ENCODE measurements at places on chromosomes 13 and 19.

- no peak for DNase-seq
Measured at GRCh38 chr19:16586991-16587832, 15.0 kb upstream of the SLC35E1 start.

DNA sequence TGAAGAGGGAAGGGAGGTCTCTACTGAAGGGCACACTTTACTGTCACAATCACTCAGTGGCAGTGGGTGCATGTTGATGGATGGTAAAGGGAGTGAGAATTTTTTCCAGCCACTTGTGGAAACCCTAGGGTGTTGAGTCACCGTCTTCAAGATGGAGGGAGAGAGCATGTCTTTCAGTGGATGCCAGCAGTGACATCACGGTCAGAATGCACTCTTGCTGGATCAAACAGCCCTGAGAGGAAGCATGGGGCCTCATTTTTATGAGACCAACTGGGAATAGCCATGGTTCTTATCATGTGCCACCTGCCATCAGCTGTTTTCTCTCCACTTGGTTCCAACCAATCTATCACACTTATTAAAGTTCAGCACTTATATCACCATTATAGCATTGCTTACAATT is 182.5 kb downstream of the KCNRG start:
- DNase-seq, result no peak

- DNase-seq, result no peak
Measured at GRCh38 chr19:10768936-10769335, 51.1 kb downstream of the DNM2 start.

DNA sequence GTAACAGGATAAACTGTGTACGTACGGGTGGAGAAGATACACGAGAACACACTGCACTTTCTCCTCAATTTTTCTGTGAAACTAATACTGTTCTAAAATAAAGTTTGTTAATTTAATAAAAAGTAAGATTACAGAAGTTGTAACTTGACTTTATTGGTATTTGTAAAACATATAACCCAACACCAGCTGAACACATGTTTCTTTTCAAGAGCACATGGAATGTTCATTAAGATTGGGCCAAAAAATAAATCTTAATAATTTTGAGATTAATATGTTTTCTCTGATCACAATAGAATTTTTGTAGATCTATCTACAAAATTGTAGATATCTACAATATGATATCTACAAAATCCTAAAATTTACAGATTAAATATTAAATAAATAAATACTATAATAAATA is 55.1 kb upstream of the ZNF599 start:
- no peak for DNase-seq

GRCh38 chr19:10044390-10044789 is 31.1 kb downstream of the RDH8 start:
- DNase-seq, result no peak

- no peak for DNase-seq
Measured at GRCh38 chr13:50484472-50485113, 358.9 kb downstream of the DLEU7 start.

GRCh38 chr13:97023117-97023516 is 28.8 kb upstream of the OXGR1 start:
- DNase-seq, result no peak

DNA sequence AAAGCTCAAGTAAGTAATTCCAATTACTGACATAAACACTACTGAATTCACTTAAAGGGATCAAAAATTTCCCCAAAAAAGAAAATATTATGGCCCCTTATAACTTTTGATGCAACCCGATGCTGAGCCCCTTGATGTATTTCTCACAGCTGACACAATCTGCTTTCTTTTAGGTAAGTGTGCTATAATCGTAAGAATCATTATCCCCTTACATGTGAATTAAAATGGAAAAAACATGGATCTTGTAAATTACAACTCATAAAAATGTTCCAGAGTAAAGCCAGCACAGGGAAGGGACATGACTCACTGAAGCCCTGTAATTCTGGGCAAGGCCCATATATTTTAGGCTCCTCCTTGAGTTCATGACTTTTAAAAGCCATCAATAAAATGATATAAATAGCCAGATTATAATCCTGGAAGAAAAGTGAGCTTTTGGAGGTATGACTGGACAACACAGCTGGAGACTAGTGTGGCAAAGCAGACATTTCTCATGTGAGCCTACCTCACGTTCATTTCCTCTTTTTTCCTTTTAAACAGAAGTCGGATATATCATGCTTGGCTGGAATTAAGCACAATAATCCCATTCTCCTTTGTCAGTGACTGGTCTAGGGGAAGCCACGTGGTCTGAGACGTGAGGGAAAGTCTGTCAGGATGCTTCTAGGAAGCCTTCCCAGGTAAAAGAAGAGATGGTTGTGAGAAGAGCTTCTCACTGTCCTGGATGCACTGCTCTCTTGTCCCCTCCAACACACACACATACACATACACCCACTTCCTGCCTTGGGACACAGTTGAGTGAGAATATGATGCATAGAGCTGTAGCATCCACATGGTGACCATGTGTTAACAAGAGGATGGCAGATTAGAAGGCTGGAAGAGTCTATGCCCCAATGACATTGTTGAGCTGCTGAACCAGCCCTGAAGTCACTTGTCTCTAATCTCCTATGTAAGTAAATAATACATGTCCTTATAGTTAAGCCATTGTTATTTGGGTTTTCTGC is 165.4 kb downstream of the RGCC start:
- no peak for DNase-seq

- no peak for DNase-seq
Measured at GRCh38 chr13:74187564-74187963, 53.4 kb upstream of the KLF12 start.

DNA sequence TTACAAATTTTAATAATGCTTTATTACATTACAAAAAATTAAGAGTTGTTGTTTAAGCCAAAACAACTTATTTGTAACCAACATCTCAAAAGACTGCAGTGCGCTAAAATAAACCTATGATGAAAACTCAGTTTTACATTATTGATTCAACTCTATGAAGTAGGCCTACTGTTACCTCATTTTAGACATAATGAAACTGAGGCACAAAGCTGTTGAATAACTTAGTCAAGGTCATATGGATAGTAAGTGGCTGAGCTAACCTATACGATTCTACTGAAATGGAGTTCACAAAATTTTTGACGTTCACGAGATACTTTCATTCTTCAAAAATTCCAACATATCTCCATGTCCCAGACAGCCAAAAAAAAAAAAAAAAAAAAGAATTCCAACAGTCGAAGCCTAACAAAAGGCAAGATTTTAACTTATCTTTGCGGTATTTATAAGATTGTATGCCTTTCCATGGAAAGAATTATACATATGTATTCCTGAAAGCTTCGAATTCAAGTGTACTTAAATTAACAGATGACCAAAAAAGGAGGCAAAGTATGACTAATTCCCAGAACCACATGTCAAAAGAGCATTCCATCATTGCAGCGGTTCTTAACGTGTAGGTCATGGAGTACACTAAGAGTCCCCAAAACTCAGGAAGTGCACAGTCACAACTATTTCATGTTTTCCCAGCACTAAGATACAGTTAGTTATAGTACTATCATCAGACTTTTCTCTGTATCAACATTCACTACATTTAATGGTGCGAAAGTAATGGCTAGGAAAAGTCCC is 69.4 kb downstream of the PSPC1 start:
- no peak for DNase-seq

DNA sequence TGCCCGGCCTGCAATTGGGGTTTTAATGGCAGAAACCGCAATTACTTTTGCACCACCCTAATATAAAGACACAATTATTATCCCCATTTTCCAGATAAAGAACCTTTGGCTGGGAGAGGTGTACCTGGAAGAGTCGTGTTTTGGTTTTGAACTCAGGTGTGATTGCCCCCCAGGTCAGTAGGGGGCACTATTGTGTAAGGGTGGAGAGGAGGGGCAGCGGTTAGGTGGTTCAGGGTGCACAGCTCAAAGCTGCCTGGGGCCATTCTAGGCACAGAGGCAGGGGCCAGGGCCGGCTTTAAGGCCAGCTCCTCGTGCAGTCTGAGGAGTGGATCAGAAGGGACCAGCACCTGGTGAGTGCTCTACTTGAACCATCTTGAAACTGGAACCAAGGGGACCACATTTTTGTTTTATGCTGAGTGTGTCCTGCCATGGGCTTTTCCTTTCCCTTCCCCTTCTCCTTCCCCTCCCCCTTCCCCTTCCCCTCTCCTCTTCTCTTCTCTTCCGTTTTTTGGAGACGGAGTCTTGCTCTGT is 5.8 kb upstream of the FCGRT start:
- DNase-seq, result peak; percentile 47

DNA sequence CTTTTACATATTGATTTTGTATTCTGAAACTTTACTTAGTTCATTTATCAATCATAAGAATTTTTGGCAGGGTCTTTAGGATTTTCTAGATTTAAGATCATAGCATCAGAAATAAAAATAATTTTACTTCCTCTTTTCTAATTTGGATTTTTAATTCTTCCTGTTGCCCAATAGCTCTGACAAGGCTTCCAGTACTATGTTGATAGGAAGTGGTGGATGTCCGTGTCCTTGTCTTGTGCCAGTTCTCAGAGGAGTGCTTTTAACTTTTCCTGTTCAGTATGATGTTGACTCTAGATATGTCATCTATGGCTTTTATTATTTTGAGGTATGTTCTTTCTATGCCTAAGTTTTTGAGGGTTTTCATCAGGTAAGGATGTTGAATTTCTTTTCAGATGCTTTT is 7.7 kb upstream of the KIR2DL4 start:
- DNase-seq, result no peak

DNA sequence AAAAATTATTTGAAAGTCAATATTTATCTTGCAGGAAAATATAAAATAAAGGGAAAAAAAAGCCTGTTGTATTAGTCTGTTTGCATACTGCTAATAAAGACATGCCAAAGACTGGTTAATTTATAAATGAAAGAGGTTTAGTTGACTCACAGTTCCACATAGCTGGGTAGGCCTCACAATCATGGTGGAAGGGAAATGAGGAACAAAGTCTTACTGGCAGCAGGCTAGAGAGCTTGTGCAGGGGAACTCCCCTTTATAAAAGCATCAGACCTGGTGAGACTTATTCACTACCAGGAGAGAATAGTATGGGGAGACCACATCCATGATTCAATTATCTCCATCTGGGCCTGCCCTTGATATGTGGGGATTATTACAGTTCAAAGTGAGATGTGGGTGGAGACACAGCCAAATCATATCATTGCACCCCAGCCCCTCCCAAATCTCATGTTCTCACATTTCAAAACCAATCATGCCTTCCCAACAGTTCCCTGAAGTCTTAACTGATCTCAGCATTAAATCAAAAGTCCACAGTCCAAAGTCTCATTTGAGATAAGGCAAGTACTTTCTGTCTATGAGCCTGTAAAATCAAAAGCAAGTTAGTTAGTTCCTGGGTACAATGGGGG is 1416.5 kb upstream of the SPRY2 start:
- no peak for DNase-seq

All from NCI-H1694 (cell line).